ENCODE measurements at places on chromosomes 12 and 14.

GRCh38 chr12:96398424-96399119, 1.7 kb downstream of the CDK17 start:
- no peak for DNase-seq

DNA sequence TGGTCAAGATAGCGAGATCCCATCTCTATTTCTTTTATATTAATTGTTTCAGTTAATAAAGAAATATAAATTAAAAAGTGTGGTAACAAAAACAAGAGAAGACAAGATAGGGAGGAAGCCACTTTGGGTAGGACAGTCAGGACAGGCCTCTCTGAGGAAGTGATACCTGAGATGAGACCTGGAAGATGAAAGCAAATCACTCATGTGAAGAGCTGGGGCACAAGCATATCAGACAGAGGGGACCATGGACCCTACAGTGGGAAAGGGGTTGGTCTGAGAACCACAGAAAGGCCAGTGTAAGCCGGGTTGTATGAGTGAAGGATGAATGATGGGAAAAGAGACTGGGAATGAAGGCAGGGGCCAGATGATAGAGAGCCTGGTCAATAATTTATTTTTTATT, 1.8 kb upstream of the MED6 start:
- DNase-seq = no peak

DNA sequence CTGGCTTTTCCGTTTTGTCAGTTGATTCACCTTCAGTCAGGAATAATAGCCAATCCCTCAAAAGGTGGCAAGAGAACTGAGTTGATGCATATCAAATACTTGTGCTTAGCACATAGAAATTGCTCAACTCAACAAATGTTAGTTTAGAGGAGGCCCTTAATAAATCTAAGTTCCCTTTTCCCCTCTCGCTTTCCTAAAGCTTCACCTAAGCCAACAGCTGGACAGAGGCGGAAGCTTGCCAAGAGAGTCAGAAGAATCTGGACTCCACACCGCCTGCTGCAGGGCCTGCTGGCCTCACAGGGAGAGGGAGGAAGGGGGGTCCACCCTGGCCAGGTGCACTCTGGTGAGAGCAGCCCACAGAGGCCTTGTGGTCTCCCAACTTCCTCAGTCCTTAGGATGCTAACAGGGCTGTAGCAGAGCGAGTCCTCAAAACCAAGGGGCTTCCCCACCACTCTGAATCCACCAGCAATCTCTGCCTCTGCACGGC, 213.1 kb downstream of the CHST11 start:
- no peak for DNase-seq

DNA sequence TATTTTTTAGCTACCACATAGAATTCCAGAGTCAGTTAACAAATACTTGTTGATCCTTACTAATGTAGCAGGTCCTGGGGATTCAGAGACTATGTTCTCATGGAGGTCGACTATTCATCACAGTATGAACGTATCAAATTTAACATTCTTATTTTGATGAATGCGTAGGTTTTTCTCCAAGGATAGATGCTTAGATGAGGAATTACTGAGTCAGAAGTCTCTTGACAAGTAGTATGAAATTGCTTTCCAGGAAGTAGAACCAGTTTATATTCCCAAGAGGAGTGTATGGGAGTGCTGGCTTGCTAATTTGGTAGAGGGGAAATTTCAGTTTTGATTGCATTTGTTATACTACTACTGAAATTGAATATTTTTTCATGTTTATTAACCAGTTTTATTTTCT, 42.8 kb upstream of the CRADD start:
- DNase-seq = no peak

- DNase-seq = no peak
These were observed 8.2 kb upstream of the SSPN start for GRCh38 chr12:26187014-26187798.
